Nasal cavity respiratory epithelium epithelial cell of viscerocranial mucosa (primary cell): ENCODE measurements at places on chromosomes 1 and 21. TPM values are rescaled to one million over a fixed set of nuclear protein-coding genes. Genes with fewer than 3 reads are reported as not detected.

Gene KAZN
- 3.8 and 27.1 TPM in 2 replicates for total RNA-seq

Gene CYP4A11
- not detected in 2 replicates for total RNA-seq

Gene CACNA1S
- not detected in 2 replicates for total RNA-seq

Gene NBPF12
- total RNA-seq: 9.6 and 13.8 TPM in 2 replicates

Gene PLPPR5
- under 0.01 TPM in 1 of 2 replicates, not detected in the other for total RNA-seq

Gene SV2A
- 0.34 and 0.36 TPM in 2 replicates for total RNA-seq

Gene LPAR3
- 42.4 and 46.8 TPM in 2 replicates for total RNA-seq
